ENCODE measurements at places on chromosomes 2 and 18.
A peak's percentile ranks its signal among the peaks of the same experiment; 100 is the strongest.

DNA sequence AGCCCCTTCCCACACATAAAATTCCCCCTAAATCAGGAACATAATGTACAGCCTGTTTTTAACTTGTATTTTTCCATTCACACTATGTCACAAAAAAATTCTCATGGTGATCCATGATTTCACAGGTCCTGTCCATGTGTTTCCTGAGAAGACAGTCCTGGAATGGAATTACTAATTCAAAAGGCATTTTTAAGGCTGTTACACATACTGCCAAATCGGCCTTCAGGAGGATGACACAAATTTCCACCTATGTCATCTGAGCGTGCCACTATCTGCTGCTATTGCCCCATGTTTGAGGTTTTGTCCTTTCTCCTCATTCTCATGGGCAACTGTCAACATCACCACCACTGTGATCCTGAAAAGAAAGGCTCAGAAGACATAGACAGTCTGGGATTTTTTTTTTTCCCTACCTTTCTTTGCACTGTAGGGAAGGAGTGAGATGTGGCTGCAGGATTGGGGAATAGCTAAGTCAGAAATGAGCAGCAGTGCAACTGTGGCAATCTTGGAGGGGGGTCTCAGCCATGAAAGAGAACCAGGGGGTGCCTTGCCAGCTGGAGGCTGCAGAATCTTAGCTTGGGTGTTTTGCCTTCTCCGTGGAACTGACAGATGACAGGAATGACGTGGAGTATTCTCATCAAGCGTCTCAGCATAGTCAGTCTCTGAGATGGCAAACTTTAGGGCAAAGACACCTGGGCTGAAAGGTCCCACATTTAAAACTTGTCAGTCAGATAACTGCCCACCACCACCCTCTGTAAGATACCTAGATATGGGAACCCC lies 73.4 kb downstream of the MARCHF4 start:
- DNase-seq: no peak

DNA sequence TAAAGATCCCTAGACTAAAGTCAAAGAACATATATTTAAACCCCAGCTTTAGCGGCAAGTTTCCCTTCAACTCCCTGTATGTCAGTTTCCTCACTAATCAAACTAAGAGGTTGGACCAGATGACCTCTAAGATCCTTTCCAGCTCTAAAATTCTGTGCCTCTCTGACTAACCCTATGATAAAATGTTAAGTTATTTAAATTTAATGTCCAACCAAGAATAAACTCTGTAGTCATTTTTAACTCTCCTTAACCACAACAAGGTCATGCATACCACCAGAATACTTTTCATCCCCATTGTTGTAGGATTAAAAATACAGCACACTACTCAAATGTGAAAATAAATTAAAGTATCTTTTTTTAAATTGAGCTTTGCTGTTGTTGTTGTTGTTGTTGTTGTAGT lies 5.2 kb upstream of the PDE1A start:
- no peak for DNase-seq

DNA sequence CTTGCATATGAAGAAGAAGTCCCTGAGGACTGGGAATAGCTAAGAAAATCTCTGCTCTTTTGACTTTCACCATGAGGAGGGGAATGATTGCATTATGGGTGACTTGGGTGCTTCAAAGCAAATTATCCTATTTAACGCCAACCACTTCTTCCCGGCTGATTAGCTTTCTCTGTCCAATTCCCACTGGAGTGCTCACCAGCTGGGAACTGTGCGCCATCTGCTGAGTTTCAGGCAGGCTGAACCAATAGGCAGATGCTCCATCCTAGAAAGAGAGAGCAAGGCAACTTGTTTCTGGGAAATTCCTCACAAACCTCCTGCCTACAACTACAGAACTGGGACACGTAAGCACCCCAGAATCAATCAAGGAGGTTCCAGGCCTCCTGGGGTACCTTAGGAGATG lies 49.4 kb downstream of the POLE4 start:
- DNase-seq: no peak

DNA sequence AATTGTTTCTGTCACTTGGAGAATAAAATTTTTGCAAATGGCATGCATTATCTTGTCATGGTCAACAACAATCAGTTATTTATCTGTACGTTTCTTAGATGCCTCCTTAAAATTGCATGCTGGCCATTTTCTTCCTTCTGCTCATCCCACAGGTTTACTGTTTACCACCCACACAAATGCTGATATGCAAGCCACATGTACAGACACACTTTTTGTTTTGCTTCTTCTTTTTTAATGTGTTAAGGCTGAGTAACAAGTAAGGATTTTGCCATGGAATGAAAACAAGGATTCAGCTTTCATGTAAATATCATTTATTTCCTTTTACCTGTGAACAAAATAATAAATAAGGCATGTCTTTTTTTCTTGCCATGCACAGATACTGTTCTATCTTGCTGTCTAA lies 1077.1 kb upstream of the ZEB2 start:
- DNase-seq: no peak

DNA sequence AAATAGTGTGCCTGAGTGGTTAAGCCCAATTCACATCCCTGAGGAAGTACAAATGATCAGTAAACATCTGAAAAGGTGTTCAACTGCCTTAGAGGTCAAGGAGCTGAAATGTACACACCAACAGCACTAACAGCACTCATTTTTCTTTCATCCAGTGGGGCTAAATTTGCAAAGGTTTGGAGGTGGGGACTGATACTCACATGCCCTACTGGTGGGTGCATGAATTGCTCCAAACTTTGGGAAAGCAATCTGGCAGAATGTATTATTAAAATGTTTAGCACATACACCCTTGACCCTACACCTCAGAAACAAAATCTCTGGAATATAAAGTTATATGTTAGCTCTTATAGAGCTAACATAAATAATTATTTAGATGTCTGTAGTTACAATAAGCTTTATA lies 19.0 kb upstream of the FAM178B start:
- peak; percentile 62 for DNase-seq

- DNase-seq: no peak
These were observed 1.3 kb downstream of the CDCA7 start for GRCh38 chr2:173355866-173356508.

DNA sequence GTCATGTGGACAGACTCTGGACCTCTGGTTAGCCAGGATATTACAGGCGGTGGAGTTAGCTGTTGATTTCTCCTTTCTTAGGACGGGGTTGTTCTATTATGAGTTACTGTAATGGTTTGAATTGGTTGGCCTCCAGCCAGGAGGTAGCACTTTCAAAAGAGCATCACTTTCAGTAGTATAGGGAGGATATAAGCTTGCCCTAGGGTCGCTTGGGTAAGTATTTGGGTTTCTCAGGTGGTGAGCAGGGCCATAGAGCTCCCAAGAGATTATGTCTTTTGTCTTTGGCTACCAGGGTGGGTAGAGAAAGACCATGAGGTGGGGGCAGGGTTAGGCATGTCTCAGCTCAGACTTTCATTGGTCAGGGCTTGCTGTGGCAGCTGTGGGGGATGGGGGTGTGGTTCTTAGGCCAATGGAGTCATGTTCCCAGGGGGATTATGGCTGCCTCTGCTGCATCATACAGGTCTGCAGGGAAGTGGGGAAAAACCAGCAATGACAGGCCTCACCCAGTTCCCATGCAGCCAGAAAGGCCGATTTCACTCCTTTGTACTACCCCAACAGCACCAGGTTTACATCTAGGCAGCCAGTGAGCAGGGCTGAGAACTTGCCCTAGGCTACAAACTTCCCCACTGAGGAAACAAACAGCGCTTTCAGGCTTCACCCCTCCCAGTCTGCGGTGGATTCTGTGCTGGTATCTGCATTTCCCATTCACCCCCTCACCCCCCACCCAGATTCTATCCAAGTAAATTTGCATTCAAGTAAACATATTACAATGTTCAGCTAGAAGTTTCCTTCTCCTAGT lies 89.4 kb upstream of the SLC38A11 start:
- peak; percentile 56 for DNase-seq

Measured in SK-MEL-5 (cell line).